ENCODE measurements at places on chromosomes 2 and 18. TPM values are rescaled to one million over a fixed set of nuclear protein-coding genes. Genes with fewer than 3 reads are reported as not detected.

DNA sequence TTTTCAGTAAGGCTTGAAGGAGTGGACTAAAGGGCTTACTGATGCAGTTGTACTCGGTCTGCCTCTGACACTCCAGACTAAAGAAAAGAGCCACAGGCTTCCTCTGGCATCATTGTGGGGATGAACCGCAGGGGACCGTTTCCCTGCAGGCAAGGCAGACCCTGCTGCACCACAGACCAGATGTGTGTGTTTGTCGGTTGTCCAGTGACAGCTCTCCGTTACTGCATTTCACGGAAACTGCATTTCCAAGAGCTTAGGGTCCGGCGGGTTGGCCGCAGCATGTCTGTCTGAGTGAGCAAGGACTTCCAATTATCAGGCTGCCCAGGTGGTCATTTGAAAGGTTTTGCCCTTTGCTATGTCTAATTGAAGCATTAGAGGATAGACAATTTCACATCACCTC, 98.1 kb downstream of the FAM210A start:
- DNase-seq = no peak

DNA sequence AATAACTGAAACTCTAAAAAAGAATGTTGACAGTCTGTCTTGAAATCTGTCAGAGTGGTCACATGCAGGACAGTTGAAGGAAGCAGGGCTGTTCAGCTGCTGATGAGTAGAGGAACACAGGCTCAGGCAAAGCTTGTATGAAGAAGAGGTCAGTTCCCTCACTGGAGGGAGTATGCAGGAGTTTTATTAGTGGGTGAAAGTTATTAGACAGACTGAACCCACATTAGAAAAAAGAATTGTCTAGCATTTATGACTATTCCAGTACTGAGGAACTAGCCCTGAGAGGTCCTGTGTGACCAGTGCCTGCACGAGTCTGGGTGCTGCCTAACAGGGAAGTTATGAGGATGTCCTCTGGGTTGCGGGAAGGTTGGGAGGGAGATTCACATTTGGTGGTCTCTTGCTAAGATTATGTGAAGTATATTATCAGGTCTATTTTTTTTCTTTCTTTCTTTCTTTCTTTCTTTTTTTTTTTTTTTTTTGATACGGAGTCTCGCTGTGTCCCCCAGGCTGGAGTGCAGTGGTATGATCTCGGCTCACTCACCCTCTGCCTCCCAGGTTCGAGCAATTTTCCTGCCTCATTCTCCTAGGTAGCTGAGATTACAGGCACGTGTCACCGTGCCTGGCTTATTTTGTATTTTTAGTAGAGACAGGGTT, 9.6 kb downstream of the TET3 start:
- DNase-seq = no peak

UGT1A6 gene
- total RNA-seq = not detected

- no peak for DNase-seq
These were observed 176.8 kb downstream of the ZNF407 start for GRCh38 chr18:74774486-74774885.

- DNase-seq = no peak
These were observed 286.3 kb downstream of the BCL11A start for GRCh38 chr2:60267122-60267521.

DNA sequence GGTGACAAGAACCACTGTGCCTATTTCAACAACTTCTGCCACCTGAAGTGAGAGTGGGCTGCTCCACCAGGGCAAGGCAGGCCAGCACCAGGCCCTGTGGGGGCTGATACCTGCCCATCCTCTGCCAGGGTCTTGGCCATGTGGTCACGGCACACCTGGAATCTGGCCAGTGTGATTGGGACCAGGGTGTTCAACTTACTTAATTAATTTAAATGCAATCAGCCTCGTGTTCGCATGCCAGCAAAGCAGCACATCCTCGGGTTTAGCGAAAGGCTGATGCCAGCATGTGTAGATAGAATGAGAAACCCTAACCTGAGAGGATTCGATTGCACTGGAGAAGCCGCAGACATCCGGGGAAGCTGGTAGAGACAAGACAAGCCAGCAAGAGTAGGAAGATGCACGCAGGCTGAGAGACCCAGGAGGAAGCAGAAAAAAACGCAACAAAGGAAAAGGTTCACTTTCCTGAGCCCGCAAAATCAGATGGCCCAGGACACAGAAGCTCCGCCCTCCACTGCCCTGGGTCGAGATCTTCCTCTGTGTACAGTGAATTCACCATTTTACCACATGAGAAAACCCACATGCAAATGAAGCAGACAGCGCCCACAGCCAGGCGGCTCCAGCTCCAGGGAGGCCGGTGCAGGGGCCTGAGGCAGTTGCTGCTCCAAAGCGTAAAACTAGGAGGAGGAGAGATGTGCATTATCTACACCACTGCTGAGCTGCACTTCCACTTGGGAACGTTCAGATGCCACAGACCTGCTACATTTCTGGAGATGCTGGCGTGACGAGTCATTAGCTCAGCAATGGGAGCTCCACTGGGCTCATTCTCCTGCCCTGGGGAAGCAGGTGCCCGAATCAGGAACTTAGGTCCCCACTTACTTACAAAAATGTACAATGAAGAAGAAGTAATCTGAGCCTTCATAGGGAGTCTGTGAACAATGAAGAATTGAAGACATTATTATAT, 92.1 kb downstream of the TMEM18 start:
- no peak for DNase-seq

DNA sequence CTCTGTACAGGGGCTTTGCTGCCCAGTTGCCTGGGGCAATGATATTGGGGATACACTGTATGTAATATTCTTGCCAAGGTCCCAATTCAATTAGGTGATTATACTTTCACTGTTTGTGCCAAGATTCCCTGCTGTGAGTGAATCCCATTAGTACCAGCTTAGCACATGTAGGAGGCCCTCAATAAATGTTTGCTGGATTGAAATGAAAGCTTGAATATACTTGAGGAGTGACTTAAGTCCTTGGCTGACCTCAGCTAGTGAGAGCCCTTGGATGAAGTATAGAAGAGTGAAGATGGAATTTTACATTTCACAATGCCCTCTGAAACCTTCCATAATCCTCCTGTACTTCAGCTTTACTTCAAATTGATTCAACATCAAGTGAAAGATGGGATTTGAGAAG, 102.9 kb downstream of the GATA6 start:
- no peak for DNase-seq
